Fibroblast of villous mesenchyme (primary cell): ENCODE measurements at places on chromosomes 1 and 21.

- DNase-seq: no peak
Measured at GRCh38 chr1:209800984-209801834, 4.7 kb downstream of the IRF6 start.

DNA sequence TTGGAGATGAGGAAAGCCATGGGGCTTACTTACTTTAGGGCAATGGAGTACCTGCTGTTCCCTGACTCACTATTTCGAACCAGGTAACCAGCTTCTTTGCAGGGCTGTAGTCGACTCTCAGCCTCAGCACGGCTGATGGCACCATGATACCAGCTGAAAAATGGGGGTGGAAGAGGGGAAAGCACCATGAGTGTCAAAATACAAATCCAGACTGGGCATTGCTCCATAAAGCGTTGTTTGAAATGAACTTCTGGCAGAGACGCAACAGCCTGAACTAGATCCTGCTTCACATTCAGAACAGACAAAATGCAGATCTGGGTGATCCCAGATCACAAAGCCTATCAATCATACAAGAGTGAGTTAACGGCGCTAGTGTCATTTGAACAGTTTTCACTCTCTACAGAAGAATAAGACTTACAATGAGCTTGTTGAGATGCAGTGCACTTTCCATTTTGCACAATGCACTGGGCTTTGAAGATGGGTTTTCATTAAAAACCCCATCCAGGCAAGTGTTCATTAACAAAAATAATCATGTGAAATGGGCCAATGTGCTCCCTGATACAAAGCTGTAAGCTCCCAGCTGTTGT is 16.0 kb upstream of the TDRD10 start:
- DNase-seq: no peak

DNA sequence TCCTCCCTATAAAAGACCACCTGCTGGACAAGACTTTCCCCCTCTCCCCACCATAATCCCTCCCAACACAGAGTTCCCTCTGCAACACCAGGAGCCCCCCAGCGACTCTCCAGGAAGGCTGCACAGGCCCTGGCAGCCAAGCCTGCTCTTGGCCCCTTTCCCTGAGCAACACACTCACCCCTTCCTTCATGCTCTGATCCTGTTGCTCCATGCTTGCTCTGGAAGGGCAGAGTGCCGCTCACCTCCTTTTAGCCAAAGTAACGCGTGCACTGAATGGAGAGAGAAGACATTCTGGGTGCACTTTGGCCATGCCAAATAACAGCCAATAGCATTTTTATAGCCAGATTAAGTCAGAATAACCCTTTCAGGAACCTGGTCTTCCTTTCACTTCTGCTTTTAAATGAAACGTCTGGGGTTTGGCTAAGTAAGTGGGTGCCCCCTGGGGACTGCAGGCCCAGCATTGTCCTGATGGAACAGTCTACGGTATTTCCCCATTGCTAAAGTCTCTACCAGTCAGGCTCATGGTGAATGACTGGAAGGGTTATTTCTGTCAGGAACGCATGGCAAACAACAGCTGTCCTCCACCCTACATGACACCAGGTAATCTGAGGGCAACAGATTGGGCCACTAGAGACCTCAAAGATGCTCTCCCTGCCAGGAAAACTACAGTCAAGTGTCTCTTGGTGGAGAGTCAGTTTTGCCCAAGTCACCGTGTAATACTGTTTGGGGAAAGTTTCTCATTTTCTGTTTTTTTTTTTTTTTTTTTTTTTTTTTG is at the start of gene SLC2A5:
Gene SLC2A5, minus strand, starts transcription at position 310 of the 775 bp plus-strand sequence. Its CDS starts 99 bp downstream, at position 211.
- DNase-seq: no peak

GRCh38 chr1:225595974-225596551 is 56.9 kb downstream of the ENAH start:
- no peak for DNase-seq

- no peak for DNase-seq
Measured at GRCh38 chr21:45949928-45950739, 31.4 kb upstream of the COL6A1 start.

GRCh38 chr1:118902711-118903191 is 85.4 kb downstream of the TBX15 start:
- DNase-seq: no peak

DNA sequence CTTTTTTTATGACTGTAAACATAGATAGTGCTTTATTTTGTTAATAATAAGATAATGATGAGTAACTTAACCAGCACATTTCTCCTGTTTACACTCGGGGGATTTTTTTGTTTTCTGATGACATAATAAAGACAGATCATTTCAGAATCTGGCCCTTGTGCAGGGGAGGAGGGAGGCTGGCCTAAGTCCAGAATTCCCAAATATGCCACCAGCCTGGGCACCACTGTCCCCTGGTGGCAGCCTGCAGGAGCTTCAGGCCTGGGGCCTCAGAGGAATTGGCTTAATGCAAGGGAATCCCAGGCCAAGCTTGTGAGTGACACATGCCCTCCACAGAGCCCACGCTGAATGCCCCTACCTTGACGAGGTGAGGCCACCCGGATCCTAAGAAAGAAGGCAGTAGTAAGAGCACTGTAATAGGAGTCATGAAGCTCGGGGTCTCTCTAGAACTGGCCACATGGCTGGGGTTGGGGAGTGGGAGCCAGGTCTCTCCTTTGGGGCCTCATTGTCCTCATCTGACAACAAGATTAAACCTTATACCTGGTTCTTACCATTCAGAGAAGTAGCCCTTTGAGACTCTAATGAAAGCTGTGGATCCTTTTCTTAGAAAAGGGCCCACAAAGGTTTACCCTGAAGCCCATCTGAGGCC is 24.1 kb downstream of the ETNK2 start:
- peak; percentile 86 for DNase-seq

DNA sequence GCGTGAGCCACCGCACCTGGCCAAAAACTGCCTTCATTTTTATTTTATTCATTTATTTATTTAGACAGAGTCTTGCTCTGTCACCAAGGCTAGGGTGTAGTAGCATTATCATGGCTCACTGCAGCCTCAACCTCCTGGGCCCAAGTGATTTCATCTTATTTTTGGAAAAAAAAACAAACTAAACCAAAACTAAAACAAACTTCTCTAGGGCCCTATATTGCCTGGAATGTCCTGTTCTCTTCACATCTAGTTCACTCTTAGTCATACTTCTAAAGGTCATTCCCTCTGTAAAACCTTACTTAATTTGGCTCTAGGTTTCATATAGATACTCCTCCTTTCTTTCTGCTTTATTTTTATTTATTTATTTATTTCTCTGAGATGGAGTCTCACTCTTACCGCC is 15.6 kb downstream of the RPS27 start:
- peak; percentile 48 for DNase-seq

DNA sequence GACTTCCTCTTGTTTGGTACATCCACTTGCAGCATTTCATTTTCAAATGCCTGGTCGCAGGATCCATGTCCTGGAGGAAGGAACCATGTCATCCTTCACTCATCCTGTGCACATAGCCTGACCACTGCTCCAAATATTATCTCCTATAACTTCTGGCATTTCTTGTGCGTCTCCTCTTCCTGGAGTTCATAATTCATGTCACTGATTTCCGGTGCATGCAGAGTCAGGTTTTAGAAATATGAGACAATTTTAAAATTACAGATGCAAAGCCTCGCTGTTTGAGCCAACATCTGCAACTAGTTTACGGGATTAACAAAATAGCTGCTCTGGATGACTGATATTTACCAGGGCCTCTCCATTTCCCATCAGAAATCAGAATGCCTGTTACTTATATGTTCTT is 268.1 kb downstream of the DNM3 start:
- DNase-seq: peak; percentile 54
